ENCODE measurements at places on chromosomes 7 and 10. TPM values are rescaled to one million over a fixed set of nuclear protein-coding genes. Genes with fewer than 3 reads are reported as not detected.

DNA sequence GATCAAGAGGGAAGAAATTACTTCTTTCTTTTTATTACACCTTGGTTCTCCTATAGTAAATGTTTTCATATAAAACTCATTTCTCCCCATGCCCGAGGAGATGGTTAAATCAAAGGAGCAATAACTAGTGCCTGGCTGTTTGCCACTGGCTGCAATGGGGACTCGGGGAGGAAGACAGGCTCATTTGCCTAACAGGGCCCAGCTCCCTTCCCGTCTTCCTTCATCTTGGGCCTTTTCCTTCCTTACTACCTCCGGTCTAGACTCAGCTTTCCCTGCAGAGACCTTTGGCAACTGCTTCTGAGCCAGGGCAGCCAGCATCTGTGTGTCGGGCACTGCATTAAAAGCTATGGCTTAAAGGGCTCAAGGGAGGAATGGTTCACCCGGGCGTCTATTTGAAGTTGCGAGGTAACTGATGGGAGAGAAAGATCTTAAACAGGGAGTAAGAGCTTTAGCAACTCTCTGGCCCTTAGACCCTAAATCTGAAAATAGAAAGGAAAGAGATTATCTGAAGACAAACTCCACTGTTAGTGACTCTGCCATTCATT, 63.5 kb downstream of the CALD1 start:
- H3K4me1 ChIP-seq = peaks cover 91% of the 10 kb centered on the region
- H3K4me3 ChIP-seq = no peak overlapping the region
- H3K27me3 ChIP-seq = peaks cover 12% of the 10 kb centered on the region

GRCh38 chr10:121335386-121335925, 262.8 kb downstream of the FGFR2 start:
- no peak for DNase-seq
- no peaks in the 10 kb centered on the region for H3K4me1 ChIP-seq
- no peak overlapping the region for H3K27ac ChIP-seq
- H3K4me3 ChIP-seq = no peak overlapping the region

GRCh38 chr7:45125193-45125904, 13.9 kb upstream of the TBRG4 start:
- H3K4me3 ChIP-seq = no peak overlapping the region
- H3K4me1 ChIP-seq = no peaks in the 10 kb centered on the region
- DNase-seq = no peak
- H3K27ac ChIP-seq = no peak overlapping the region
- no peaks in the 10 kb centered on the region for H3K36me3 ChIP-seq

GRCh38 chr7:3152714-3153113, 109.0 kb upstream of the CARD11 start:
- no peak overlapping the region for H3K27ac ChIP-seq
- no peak overlapping the region for H3K4me3 ChIP-seq
- peaks cover 3% of the 10 kb centered on the region for H3K27me3 ChIP-seq

- peaks cover 22% of the 10 kb centered on the region for H3K4me1 ChIP-seq
- peaks cover 7% of the 10 kb centered on the region for H3K27me3 ChIP-seq
- H3K36me3 ChIP-seq = peaks cover 5% of the 10 kb centered on the region
- no peak overlapping the region for H3K27ac ChIP-seq
These were observed 27.6 kb upstream of the FAM204A start for GRCh38 chr10:118369641-118370205.

The TNRC18 gene
- 76.0 TPM for total RNA-seq
